ENCODE measurements at places on chromosomes 3 and 15. TPM values are rescaled to one million over a fixed set of nuclear protein-coding genes. Genes with fewer than 3 reads are reported as not detected.

- DNase-seq = no peak
Observed at GRCh38 chr3:52173101-52173500, 18.9 kb upstream of the POC1A start.

- no peak for DNase-seq
Observed at GRCh38 chr3:78134496-78134895, 1094.6 kb downstream of the ROBO2 start.

- no peak for DNase-seq
Observed at GRCh38 chr3:126510308-126510910, 7.2 kb downstream of the UROC1 start.

DNA sequence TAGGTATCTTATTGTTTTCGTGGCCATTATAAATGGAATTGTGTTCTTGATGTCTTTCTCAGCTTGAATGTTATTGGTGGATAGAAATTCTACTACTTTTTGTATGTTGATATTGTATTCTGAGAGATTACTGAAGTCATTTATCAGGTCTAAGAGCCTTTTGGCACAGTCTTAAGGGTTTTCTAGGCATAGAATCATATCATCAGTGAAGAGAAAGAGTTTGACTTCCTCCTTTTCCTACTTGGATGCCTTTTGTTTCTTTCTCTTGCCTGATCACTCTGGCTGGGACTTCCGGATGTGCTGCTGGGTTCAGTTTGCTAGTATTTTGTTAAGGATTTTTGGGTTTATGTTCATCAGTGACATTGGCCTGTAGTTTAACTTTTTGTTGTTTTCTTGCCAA is 527.1 kb downstream of the GRM7 start:
- no peak for DNase-seq

GRCh38 chr3:153158961-153159735 is 2.9 kb upstream of the RAP2B start:
- DNase-seq = peak; percentile 62

DNA sequence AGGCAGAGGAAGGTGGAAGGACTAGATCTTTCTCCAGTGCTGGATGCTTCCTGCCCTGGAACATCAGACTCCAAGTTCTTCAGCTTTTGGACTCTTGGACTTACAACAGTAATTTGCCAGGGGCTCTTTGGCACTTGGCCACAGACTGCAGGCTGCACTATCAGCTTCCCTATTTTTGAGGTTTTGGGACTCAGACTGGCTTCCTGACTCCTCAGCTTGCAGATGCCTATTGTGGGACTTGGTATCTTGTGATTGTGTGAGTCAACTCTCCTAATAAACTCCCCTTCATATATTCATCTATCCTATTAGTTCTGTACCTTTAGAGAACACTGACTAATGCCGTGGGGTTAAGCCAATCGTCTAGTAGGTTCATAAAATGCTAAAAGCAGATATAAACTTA is 8.8 kb upstream of the B3GNT5 start:
- peak; percentile 61 for DNase-seq

DNA sequence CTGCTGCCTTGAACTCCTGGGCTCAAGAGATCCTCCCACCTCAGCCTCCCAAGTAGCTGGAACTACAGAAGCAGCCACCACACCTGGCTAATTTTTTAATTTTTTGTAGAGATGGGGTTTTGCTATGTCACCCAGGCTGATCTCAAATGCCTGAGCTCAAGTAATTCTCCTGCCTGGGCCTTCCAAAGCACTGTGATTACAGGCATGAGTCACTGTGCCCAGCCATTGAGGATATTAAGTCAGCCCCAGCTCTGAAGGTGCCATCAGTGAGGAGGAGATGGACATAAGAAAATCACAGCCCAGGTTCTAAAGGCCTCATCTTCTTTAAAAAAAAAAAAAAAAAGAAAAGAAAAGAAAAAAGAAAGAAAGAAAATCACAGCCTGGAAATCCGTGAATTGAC is 26.6 kb upstream of the PSTPIP1 start:
- DNase-seq = peak; percentile 64

- no peak for DNase-seq
Observed at GRCh38 chr15:36844534-36844998, 255.8 kb downstream of the MEIS2 start.

GRCh38 chr15:29618586-29618985 is 203.7 kb downstream of the TJP1 start:
- no peak for DNase-seq

- DNase-seq = peak; percentile 46
Observed at GRCh38 chr3:67384760-67385397, 269.5 kb downstream of the SUCLG2 start.

- no peak for DNase-seq
Observed at GRCh38 chr3:81452418-81452817, 309.0 kb downstream of the GBE1 start.

DNA sequence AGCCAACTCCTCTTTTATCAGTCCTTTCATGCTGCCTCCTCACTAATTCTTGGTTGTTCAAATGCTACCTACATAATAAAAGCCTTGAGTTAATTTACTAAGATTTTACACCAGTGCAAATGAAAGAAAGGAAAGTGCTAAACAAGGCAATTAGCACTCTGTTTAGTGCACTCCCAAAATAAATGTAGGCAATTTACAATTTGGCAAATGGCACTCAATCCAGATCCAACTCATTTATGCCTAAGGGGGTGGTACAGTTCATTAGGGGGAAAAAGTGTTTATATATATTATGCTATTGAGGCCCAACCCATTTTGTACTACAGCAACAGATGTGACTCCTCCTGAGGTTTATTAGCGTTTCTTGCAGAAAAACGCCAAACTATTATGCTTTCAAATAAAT is 370.1 kb downstream of the NR2F2 start:
- no peak for DNase-seq

DNA sequence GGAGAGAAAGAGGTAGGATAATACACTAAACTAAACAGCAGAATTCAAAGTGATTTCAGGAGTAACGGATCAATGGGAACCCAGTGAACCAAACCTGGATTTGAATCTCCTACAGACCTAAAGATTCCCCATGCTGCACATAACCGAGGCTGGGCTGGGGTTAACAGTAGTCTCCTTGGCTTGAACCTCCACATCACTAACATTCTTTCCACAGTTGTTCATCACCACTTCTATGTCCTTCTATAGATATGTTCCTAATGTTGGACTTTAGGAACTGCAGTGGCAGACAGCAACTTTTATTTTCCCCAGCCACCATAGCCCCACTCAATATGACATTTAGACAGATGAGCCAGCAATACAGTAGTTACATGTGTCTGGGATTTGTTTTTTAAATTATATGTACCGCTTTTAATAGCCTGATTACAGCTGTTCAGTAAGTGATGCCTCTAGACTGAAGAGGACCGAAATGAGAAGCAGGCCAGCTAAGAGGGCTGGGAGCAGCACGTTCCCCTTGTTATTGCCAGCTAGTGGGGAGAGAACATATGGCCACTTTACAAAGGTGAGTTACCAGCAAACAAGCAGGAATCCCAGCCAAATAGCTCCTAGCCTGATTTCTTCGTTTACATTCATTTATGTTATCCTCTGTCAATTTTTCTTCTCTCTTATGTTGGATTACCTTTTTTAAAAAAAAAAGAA is 472.6 kb upstream of the CDIN1 start:
- no peak for DNase-seq

- no peak for DNase-seq
Observed at GRCh38 chr15:86163816-86164215, 84.1 kb downstream of the AGBL1 start.

DNA sequence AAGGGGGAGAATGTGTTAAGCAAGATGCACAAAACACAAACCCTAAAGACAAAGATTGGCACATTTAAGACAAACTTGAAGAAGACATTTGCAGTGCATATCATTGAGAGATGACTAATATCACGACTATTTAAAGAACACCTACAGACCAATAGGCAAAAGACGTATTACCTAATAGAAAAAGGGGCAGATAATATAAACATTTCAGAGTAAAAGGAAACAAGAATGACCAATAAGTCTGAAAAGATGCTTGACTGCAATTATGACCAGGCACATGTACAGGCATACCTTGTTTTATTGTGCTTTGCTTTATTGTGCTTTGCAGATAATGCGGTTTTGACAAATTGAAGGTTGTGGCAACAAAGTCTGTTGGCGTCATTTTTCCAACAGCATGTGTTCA is 4.9 kb downstream of the HACD3 start:
- DNase-seq = peak; percentile 47

GRCh38 chr3:146203776-146204175 is 42.8 kb upstream of the PLOD2 start:
- no peak for DNase-seq

DNA sequence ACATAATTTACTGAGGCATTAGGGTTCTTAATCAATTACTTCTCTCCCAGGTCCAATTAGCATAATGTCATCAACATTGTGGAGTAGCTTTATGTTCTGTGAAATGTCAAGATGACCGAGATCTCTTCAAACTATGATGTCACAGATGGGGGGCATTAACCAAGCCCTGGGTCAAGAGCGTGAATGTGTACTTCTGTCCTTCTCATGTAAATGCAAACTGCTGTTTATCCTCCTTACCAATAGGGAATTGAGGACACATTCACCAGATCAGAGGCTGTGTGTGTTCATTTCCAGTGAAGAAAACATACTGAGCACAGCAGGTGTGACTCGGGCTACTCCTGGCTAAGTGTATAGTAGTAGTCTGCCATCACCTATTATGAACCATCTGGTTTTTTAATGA is 177.9 kb downstream of the MINAR1 start:
- no peak for DNase-seq

- no peak for DNase-seq
Observed at GRCh38 chr3:69160107-69160506, 37.7 kb upstream of the LMOD3 start.

GRCh38 chr3:190566043-190566933 is 52.4 kb downstream of the IL1RAP start:
- DNase-seq = peak; percentile 100

DNA sequence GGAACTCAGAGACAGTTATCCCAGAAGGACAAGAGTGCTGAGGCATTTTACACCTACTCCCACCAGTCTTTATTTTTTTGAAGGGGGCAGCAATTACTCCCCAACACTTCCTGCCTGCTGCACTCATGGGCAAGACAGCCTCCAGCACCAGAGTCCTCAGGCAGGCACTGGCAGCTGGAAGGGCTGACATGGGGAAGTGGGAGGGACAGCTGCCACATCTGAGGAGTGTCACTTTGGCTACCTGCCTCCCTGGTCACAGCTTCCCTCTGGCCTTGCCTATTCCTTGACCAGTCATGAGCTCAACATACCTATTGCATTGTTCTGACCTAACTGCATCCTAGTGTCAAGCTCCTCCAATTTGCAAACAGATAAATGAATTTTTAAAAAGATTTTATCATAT is 10.2 kb upstream of the LACTB start:
- no peak for DNase-seq

GRCh38 chr3:66469220-66469640 is 31.6 kb downstream of the LRIG1 start:
- peak; percentile 38 for DNase-seq

DNA sequence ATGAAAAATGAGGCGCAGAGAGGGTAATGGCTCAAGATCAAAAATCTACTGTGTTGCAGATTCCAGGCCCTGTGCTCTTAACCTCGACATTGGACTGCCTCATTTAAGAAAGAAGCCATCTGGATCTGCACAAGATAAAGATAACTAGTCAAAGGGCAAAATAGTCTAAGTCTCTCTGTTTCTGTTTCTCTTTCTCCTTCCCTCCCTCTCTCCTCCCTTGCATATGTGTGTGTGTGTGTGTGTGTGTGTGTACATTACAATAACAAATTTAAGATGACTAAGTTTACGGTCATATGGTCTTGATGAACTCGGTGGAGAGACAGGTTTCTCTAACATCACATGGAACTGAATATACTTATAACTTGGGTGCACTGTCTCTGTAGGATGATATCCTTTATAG is 69.2 kb downstream of the MEIS2 start:
- DNase-seq = no peak

DNA sequence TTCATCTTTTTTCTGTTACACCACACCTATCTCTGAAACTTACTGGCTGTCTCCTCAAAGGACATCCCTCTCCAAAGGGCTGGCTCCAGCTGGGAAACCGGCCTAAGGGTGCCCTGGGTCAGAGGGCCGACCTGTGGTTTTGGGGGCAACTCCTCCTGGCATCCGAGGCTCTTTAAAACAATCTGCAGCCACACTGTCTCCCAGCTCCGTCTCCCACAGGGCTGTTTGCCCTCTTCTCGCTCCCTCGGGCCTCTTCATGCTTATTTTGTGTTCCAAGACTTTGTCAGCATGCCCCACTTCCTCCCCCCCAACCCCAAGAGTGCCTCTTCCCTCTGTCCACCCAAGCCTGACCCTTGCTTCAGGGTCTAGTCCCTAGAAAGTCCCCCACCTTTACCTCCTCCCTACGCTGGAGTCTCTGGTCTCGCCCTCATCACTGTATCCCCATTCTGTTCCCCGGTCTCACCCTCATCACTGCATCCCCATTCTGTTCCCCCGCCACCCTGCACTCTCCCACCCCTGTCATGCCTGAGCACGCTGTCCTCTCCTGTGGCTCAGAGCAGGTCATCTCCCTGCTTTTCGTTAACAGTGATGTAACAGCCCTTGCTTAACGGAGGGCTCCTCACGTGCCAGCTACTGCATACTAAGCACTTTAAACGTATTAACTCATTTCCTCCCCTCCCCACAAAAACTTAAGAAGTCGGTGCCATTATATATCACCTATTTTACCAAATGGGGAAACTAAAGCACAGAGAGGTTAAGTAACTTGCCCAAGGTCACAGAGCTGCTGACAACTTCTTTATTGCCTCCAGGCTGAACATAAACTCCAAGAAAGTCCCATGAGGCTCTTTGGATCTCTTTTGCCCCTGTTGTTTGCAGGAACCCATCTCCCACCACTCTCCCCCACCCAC is 1.1 kb upstream of the CSK start:
- peak; percentile 55 for DNase-seq

- DNase-seq = no peak
Observed at GRCh38 chr3:174356596-174356995, 502.5 kb upstream of the NAALADL2 start.

GRCh38 chr3:170632780-170633179 is 46.9 kb upstream of the SLC7A14 start:
- DNase-seq = peak; percentile 75

- DNase-seq = no peak
Observed at GRCh38 chr3:56885453-56885852, 83.7 kb upstream of the ARHGEF3 start.

- DNase-seq = no peak
Observed at GRCh38 chr3:66706890-66707289, 206.1 kb upstream of the LRIG1 start.

Gene SPINK8
- not detected for total RNA-seq

Gene ALPK3
- 0.26 TPM for total RNA-seq

Gene MOBP
- not detected for total RNA-seq

Gene SPATA12
- not detected for total RNA-seq

Gene ATG7
- total RNA-seq = 53.4 TPM

Gene HCLS1
- total RNA-seq = 10.4 TPM

Measured in bronchial epithelial cell (primary cell).